ENCODE measurements at places on chromosomes 5 and 9.

DNA sequence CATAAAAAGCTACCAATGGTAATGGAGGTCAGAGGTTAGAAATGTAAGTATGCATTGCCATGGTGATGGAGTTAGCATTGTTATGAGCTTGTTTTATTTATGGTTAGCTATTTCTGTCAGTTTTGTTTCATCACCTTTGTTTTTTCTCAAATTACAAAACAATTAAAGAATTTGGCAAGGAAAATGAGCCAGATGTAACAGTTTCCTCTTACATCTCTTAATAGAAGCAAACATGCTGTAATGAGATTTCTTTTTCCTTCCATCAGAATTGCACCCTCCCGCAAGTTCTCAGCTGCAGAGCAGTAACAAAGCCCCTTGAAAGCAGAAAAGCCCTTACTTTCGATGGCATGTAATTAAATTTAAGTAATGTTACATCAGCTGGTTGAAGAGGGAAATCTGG is 233.0 kb downstream of the SGCD start:
- DNase-seq: no peak

GRCh38 chr5:72106817-72107130 is 501 bp upstream of the MAP1B start:
- no peak for DNase-seq

GRCh38 chr9:93096131-93096802 is at the start of gene CARD19:
TSS of gene CARD19 (plus strand) at chr9:93096217. CDS start at chr9:93096346, 129 bp downstream.
- peak; percentile 74 for DNase-seq

DNA sequence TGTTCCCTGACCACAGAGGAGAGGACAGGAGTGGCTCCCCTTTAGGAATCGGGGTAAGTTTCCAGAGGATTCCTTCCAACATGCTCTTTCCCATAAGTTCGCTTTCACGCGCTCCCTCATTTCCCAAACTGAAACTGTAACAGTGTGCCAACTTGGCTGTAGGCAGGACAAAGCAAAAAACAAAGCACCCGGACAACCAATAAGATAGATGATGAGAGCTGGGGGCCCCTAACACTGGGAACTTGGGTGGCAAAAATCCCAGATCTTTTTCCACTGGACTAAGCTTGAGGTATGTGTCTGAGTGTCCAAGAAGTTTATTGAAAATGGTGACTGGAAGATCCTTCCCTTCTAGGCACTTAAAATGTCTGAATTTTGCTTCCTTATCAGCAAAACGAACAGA is 258.7 kb upstream of the IL12B start:
- no peak for DNase-seq

GRCh38 chr5:61371474-61371873 is 39.4 kb downstream of the ZSWIM6 start:
- DNase-seq: no peak

DNA sequence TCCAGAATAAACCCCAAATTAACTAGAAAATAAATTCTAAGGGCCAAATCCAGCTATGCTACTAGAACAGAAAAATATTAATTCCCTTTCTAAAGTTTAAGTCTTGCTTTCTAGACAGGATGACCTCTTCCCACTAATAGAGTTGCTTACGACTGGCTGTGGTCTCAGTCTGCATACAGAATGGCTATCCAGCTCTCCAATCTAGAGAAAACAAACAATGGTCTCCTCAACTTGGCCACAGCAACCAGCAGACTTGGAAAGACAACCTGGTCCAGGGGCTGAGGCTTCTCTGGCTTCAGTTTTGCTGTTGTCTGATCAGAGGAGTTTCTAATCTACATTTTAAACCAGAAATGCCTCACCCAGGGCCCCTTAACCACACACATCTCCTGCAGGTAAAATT is 28.9 kb downstream of the RASEF start:
- DNase-seq: no peak

DNA sequence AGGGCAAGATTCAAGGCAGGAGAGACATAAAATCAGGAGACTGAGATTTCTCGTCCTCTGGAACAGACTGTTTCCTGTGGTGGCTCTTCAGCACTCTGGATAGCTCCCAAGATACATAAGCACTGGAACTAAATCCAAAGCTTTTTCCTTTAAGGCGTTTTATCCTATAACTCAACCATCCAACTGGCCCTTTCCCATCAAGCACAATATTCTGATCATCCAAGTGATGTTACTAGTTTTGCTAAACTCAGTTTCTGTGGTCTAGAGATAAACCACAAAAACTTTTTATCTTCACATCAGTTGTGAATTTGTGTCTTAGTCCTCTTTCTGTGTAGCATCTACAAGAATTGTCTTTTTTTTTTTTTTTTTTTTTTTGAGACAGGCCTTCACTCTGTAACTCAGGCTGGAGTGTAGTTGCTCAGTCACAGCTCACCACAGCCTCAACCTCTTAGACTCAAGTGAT is 299.4 kb downstream of the COX7C start:
- no peak for DNase-seq

GRCh38 chr5:180974612-180975315 is 13.9 kb upstream of the BTNL3 start:
- no peak for DNase-seq

- DNase-seq: no peak
Measured at GRCh38 chr9:110895147-110895905, 142.9 kb downstream of the LPAR1 start.

GRCh38 chr5:72040513-72040912 is 66.8 kb upstream of the MAP1B start:
- DNase-seq: no peak

GRCh38 chr9:37575511-37575914 is 667 bp downstream of the FBXO10 start:
- no peak for DNase-seq

DNA sequence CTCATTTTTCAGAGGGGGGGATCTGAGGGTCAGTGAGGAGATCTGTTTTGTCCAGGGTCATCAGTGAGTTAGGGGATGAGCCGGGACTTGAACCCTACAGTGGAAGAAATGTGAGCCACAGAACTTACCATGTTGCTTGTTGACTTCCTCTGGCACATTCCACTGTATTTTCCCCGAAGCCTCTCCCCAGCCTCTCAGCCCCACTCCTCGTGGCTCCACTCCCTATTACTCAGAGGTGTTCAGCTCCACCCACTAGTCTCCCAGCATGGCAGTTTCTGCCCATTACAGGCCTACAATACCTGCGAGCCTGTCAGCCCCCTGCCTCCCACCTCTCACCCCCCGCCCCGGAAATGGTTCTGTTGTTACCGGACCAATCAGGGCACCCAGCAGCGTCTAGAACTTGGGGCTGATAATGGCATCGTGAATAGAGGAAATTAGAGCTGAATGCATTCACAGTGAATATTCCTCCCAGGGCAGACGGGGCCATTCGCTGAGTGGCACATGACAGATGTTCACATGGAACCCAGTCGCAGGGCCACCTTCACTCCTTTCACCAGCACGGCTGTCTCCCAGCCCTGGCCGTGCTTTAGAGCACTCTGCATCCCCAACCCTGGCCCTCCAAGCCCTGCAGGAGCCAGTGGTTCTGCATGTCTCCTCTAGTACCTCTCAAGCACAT is 81.6 kb downstream of the KCNIP1 start:
- no peak for DNase-seq

DNA sequence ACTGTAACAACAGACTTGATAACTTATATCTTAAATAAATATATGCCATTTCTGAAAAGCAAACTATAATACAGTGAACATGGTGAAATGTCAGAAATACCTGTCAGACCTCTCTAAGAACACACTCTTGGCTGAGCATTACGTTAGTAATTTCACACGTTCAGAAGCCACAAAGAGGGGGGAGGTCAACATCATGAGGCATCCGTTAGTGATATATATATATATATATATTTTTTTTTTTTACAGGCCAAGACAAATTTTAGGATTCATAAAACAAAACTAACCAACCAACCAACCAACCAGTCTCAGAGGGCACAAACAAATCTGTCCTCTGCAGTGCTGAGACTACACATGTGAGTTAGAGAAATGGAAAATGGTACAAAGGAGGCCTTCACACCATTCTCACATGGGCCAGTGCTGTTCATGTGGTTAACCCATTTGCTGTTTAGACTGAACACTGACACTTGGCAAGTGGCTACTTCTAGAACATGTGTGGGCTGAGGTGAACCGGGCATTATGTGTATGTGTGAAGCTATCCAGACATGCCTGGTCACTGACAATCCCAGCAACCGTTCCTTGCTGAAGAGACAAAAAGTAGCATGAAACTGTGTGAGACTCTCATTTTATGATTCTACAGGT is 54.5 kb downstream of the ELL2 start:
- no peak for DNase-seq

DNA sequence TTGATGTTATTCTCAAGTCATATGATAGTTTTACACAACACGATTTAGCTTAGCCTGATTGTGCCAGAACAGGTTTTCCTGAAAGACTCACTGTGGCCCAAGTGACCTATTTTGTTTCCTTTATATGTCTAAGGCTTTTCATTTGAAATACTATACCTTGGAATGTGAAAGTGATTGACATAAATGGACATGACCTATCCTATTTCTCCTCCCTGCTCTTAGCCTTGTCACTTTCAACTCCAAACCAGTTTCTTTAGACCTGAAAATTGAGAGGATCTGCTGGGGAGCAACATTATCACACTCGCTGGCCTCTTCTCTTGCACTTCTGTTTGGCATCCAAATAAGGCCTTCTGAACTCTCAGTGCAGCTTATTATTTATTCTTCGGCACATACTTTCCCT is 496.8 kb downstream of the MAT2B start:
- DNase-seq: no peak

- DNase-seq: no peak
Measured at GRCh38 chr9:91992461-91993041, 42.5 kb upstream of the ROR2 start.

GRCh38 chr5:150783422-150783928 is 4.9 kb downstream of the SMIM3 start:
- DNase-seq: no peak

DNA sequence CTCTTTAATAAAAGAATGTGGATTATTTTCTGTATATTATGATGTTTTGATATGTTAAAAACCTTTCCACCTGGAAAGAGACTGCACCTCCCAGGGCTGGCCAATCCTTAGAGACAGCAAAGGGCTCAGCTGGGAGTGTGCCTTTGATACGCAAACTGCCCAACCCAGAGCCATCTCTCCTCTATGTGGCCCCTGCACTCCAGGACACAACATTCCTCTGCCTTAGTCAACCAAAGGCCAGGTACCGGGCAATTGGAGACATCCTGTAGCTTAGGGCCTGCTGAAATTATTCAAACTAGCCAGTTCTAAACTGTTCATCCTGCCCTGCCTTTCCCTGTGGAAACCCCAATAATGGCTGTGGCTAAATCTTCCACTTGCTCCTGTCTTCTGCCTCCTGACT is 5.0 kb upstream of the HSPB3 start:
- no peak for DNase-seq

DNA sequence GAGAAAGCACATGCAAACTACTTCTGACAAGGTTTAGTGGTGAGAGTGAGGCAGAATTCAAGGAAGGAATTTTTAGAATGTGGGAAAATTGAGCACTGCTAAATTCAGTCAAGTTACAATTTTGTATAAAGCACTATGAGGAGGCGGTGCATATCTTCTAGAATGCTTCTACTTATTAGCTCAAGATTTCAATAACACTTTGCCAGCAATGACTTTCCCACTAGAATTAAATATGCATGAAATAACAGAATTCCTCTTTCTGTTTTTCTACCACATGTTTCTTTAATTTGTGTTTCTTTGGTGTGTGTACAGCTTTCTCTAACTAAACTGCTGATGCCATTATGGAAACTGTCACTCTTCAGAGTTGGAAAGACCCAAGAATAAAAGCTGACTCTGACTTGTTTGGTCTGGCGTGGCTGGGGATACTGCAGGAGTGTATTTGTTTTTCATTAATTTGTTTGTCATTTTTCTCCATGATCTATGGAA is 163.5 kb downstream of the ARSB start:
- no peak for DNase-seq

DNA sequence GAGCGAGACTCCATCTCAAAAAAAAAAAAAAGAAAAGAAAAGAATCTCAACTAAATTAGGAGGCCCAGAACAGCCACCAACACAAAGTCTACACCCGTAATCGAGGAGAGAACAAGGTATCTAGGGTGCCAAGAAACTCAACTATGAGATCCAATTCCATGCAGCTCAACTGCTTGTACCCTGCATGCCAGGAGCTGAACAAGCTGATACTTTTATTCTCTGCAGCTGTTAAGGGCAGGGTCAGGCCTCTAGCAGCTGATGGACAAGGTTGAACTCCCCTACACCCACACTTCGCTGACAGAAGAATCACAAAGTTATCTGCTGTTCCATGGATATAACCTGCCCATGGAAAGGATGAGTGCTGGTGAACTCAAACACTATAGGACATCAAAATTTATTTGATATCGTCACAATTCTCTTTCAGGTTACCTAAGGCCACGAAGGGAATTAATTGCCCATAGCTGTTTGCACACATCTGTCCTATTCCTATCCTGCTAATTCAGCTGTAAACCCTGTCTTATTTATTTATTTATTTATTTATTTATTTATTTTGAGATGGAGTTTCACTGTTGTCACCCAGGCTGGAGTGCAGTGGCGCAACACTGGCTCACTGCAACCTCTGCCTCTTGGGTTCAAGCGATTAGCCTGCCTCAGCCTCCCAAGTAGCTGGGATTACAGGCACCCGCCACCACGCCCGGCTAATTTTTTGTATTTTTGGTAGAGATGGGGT is 20.7 kb downstream of the UBAP2 start:
- no peak for DNase-seq

- no peak for DNase-seq
Measured at GRCh38 chr5:107387526-107388140, 283.1 kb downstream of the EFNA5 start.

GRCh38 chr9:137194388-137194787 is 5.9 kb downstream of the SSNA1 start:
- peak; percentile 81 for DNase-seq

- DNase-seq: no peak
Measured at GRCh38 chr5:82644766-82645165, 366.6 kb upstream of the RPS23 start.

- DNase-seq: no peak
Measured at GRCh38 chr5:60578315-60578714, 121.7 kb downstream of the DEPDC1B start.

GRCh38 chr9:106051545-106051944 is 357.2 kb downstream of the TMEM38B start:
- DNase-seq: no peak

DNA sequence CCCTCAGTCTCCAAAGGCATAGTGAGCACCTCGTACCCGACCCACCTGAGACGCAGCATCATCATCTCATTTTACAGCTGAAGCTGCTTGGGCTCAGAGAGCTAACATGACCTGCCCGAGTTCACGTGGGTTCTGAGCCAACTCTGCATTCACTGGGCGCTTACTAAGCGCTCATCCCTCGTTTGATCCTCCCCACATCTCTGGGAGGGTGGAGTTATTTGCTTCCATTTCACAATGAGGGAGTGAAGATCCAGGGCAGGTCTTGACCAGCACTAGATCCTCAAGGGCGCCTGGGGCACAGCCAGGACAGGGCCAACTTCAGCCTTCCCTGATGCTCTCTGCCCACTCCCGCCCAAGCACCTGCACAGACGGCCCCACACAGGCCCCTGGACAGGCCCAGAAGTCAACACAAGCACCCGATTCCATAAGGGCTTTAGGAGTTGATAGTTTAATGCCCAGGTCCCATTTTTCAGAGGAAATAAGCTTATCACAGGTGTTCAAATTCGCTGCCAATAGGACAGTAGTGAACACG is 80.8 kb downstream of the HRH2 start:
- DNase-seq: no peak

GRCh38 chr9:76898786-76899185 is 7.1 kb downstream of the PRUNE2 start:
- DNase-seq: no peak

GRCh38 chr5:85278193-85278592 is 893.5 kb upstream of the EDIL3 start:
- DNase-seq: no peak

- DNase-seq: peak; percentile 82
Measured at GRCh38 chr9:27351438-27351837, 54.5 kb upstream of the EQTN start.

- DNase-seq: no peak
Measured at GRCh38 chr5:43316421-43316820, 3.2 kb upstream of the HMGCS1 start.
